ENCODE measurements at places on chromosomes 4 and X.

DNA sequence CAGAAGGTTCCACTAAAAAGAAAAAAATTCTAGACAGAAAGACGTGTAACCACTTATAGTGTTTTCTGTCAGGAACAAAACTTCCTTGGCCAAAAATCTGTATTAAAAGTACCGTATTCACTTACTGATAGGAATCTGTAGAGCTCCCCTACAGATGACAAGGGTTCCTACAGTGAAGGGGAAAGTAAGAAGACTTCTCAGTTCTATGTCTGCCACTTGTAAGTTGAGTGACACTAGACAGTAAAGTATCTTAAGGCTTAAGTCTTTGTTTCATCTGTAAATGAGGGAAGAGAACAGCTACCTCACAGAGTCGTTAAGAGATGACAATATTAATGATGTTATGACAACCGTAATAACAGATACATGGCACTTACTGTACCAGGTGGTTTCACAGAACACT, 3.3 kb downstream of the COQ2 start:
- no peak for DNase-seq

GRCh38 chr4:44720371-44720770, 6.0 kb downstream of the GNPDA2 start:
- DNase-seq: no peak

- DNase-seq: no peak
Measured at GRCh38 chr4:22323691-22324090, 192.2 kb downstream of the ADGRA3 start.

- no peak for DNase-seq
Measured at GRCh38 chr4:169267070-169267469, 3.7 kb downstream of the SH3RF1 start.

GRCh38 chr4:183996868-183997267, 91.8 kb downstream of the STOX2 start:
- no peak for DNase-seq

DNA sequence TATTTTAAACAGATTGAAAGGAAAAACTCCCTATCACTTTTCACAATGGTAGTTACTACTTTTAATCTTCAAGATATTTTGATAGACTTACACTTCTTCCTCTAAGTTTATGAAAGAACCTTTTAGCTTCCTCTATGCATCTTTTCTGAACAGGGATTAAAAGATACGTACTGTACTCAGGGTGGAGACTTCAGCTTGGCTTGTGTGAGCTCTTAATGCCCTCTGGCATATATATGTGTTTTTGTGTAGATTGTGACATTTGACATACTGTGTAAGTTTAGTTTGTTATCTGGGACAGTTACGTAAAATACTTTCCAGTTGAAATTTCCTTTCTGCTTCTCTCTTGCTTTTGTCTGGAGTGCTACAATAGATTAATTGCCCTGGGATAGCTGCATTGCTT, 109.3 kb upstream of the NUDT6 start:
- no peak for DNase-seq

GRCh38 chr4:2354760-2355159, 63.7 kb downstream of the ZFYVE28 start:
- no peak for DNase-seq

- no peak for DNase-seq
Measured at GRCh38 chrX:42933187-42933586, 155.2 kb upstream of the PPP1R2C start.

- DNase-seq: no peak
Measured at GRCh38 chr4:86043755-86044592, 315.9 kb downstream of the MAPK10 start.

- no peak for DNase-seq
Measured at GRCh38 chr4:168325591-168325990, 7.0 kb upstream of the DDX60 start.

DNA sequence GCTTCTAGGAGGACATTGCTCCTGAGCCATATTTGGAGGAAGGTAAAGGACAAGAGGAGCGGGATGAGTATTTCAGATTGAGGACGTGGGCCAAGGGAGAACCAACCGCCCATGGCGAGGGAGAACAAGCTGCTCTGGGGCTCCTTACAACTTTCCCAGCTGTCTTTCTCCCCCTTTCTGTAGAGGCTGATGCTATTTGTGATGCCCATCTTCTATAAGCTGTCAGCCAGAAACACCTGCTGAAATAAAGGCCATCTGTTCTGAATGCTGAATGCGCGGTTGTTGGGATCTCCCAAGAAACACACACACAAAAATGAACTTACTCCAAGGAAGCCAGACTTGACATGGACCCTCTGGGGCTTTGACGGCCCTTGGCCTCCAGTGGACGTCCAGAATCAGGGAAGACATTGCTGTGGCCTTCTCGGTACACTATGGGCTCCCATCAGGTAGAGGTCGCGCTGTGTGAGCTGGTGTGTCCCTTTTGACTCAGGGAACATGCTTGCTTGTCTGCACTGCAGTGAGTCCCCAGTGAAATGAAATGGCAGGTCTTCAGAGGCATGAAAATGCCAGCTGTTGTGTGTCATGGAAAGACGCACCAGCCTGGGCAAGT, 30.9 kb downstream of the RWDD4 start:
- no peak for DNase-seq

DNA sequence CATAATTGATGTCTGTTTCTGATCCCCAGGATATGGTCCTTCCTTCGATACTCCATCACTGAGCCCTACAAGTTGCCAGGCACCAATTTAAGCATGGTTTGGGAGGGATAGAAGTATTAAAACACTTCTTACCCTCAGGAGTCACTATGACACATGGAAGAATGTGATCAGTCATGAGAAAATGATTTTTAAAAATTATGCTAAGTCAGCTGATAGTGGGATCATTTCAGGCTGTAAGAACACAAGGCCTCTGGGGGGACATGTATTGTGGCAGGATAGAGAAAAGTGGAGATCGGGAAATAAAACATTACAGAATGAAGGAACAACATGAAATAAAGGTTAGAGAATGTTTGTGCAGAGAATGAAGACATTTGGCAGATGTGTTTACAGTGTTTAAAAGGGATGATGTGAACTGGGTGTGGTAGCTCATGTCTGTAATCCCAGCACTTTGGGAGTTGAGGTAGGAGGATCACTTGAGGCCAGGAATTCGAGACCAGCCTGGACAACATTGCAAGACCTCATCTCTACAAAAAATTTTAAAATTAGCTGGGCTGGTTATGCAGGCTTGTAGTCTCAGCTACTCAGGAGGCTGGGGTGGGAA, 64.0 kb downstream of the ELOVL6 start:
- DNase-seq: no peak

DNA sequence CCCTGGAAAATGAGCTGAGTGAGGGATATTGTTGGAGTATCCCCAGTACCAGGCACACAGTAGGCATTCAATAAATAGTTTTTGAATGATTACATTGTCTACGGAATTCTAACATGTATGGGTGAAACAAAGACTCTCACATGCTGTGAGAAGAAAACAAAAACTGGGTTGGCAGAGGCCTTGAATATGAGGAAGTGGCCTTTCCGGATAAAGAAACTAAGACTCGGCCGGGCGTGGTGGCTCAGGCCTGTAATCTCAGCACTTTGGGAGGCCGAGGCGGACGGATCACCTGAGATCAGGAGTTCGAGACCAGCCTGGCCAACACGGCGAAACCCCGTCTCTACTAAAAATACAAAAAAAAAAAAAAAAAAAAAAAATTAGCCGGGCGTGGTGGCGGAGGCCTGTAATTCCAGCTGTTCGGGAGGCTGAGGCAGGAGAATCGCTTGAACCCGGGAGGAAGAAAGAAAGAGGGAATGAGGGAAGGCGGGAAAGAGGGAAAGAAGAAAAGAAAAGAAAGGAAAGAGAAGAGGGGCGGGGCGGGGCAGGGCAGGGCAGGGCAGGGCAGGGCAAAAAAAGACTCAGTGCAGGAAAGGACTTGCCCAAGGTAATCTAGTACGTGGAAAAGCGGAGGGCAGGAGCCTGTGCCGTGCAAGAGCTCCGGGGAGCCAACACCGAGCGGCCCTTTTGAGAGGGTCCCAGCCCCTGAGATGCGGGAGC, 689 bp upstream of the TMA16 start:
- DNase-seq: no peak

DNA sequence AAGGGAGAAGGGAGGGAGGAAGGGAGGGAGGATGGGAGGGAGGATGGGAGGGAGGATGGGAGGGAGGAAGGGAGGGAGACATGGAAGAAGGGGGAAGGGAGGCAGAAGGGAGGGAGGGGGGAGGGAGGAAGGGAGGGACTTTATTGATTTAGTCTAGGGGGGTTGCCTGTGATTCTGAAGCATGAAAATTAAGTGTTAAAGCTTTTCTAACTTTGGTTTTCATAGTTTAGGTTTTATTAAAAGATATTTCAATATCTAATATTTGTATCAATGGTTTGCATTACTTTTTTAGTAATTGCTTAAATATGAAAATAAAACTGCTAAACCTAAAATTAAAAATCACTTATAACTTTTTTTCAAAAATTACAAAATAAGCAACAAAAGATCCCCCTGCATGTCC, 2.4 kb downstream of the PALLD start:
- DNase-seq: no peak

DNA sequence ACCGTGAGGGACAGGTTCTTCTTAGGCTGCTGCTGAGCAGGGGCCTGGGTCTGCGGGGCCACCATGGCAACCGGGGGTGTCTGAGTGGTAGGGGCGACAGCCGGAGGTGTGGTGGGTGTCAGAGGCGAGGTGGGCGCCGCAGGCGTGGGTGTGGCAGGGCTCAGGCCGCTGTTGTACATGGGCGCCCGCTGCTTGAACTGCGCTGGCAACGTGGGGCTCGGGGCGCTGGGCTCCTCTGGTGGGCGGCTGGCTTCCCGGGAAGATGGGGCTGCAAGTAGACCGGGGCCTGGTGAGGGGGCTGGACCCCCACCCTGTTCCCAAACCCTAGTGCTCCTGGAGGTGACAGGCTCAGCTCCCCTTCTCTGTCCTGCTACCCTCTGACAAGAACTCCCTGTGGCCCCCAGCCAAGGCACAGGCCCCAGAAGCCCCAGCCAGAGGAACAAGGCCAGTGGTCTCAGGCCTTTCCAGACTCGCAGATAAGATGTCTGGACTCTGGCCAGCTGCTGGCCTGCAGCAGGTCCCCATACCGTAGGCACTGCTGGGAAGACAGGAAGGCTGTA, 24.8 kb downstream of the NELFA start:
- DNase-seq: no peak

DNA sequence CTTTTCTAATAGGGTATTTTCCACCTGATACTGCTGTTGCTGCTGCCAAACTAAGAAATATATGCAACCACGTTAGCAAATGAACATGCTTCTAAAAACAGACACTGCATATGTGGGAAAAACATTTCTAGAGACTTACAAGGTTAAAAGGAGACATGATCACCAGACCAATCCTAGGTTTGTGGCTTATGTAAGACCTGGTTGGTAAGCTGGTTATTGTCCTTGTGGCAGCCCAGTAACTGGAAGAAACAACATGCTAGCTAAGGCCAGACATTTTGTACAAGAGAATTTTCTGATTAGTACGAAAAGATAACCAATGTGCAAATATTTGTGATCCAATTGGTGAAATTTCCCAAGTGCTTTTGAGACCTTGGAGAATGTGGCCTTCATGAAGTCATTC, 112.0 kb downstream of the AFF2 start:
- DNase-seq: no peak

- no peak for DNase-seq
Measured at GRCh38 chr4:165877286-165877685, 4.2 kb downstream of the TLL1 start.

DNA sequence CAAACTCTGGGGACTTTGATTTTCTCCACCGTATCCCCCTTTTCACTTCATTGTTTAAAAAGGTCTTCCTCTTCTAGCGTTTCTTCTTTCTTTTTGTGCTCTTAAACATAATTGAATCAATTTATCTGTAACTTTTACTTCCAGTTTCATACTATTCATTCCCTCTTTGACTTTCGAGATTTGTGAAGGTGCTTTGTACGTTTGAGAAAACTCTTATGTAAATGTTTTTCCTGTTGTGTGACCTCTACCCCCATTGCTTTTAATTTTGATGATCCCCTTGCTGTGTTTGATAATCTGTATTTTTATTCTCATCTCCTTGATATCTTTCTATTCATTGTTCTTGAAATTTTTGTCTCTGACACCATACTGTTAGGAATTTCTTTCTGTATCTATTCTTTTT, 4.8 kb downstream of the USP38 start:
- no peak for DNase-seq

DNA sequence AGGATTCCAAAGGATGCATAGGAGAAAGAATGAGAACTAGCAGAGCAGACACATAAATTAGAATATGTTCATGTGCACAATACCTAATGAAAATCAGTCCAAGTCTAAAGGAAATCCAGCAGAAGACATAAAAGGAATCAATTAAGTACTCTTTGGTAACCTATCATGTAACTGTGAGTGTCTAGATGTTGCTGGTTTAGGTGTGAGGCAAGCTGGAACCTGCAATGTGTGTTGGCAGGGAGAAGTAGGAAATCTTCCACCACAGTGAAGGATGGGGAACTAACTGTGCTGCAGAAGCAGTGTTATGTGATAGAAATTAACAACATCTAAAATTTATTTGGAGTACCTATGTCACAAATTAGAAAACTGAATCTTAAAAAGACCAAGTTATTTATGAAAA, 330.8 kb upstream of the DKK2 start:
- DNase-seq: no peak

GRCh38 chr4:59057804-59058203, 1947.6 kb upstream of the IGFBP7 start:
- no peak for DNase-seq

GRCh38 chrX:53000447-53001135, 42.3 kb upstream of the FAM156A start:
- DNase-seq: no peak

- no peak for DNase-seq
Measured at GRCh38 chr4:138507522-138507921, 265.4 kb upstream of the SLC7A11 start.

DNA sequence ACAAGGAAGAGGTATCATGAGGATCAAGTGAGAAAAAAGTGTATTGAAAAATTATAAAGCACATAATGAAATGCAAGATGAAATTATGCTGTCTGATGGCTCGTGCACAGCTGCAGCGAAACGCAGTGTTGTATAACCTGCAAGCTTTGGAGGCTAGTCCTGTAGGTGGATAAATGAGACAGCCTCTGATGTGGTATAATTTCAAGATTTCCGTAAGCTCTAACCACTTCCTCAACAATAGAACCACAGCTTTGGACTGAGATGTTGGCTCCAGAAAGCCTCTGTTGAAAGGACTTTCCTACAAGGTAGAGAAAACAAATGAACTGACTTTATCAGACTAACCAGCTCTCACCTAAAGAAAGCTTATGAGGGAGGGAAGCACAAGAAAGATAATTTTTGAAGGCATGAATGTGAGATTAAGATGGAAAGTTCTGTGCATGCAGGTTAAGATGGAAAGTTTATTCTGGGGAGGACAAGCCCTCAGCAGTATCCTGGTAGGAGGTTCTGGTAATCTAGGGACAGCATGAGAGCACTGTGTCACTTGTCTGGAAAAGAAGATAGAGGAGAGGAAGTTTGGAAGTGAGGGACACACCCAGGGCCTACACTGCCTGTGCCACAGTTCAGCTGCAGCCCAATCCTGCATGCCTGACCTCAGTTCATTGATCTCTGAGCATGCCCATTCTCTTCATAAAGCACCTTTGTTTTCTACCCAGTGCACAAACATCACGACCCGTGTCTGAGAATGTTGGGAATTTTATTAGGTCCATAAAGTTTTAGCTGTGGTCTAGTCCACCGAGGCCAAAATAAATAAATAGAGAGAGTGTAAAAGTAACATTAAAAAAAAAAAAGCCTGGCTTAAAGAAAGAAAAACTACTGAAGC, 161.5 kb upstream of the SFRP2 start:
- no peak for DNase-seq

GRCh38 chr4:135072553-135072952, 871.0 kb upstream of the PABPC4L start:
- DNase-seq: no peak

GRCh38 chrX:152450076-152450475, 1.0 kb downstream of the GABRA3 start:
- no peak for DNase-seq

- DNase-seq: no peak
Measured at GRCh38 chrX:65451663-65452062, 82.9 kb downstream of the LAS1L start.

Measured in effector memory CD8-positive, alpha-beta T cell (primary cell).